ENCODE measurements at places on chromosomes 12 and 14.

DNA sequence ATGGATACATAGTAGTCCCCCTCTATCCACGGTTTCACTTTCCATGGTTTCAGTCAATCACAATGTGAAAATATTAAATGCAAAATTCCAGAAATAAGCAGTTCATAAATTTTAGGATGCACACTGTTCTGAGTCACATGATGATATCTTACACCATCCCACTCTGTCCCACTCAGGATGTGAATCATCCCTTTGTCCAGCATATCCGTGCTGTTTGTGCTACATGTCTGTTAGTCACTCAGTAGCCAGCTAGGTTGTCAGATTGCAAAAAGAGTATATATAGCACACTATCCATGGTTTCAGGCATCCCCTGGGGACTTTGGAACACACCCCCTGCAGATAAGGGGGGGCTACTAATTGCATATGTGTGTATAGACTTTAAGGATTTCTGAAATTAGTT lies 8.1 kb upstream of the NAA30 start:
- DNase-seq, result no peak

DNA sequence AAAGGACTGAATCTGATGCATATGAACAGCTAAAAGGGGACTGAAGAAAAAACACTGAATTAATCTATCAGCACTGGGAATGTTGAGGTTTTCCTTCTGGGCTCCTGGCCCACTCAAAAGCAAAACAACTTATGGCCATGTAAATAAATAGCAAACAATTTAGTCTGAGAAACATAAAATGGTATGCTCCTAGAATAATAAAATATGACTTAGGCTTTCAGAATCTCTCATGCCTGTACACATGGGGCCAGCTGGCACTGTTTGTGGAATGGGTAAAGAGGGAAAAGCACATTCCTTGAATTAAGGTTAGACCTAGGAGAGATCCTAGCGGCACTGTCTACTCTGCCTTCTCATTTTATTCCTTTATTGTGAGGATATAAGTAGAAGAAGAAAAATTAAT lies 6.2 kb downstream of the KLHDC2 start:
- no peak for DNase-seq

- DNase-seq, result no peak
Observed at GRCh38 chr12:5780536-5780935, 164.5 kb downstream of the ANO2 start.

DNA sequence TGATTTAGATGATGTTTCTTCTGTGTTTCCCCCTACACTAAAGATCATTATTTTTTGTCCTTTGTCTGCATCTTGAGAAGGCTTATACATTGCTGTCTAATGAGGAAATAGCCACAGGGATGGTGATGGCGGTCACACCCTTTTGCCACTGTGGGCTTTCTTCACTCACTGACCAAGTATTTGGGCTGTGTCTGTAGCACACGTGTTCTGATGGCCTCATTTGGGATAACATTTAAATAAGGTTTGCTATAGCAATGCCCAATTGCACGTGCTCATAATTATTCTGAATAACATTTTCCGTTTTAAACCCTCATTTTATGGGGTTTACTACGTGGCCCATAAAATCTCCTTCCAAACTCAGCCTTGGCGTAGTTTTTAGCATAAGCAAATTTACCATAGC lies 230.3 kb upstream of the PRICKLE1 start:
- no peak for DNase-seq

- no peak for DNase-seq
Observed at GRCh38 chr12:65728455-65728847, 95.8 kb upstream of the HMGA2 start.

DNA sequence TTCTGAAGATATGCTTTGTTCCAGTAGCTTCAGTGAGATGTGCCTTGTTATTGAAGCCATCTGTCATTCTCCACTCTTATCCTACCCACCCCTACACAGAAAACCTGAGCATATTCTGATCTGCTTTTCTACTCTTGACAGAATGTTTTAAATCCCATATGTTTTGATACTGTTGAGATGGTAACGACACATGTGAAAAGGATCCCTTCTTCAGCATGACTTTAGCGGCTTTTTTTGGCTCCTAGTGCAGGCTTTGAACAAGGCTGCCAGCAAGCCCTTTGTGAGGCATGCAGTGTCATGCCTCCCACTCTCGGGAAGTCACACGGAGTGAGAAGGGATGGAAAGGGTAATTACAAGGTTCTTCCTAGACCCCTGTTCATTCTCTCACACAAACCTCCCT lies 228.8 kb upstream of the RGS6 start:
- no peak for DNase-seq

DNA sequence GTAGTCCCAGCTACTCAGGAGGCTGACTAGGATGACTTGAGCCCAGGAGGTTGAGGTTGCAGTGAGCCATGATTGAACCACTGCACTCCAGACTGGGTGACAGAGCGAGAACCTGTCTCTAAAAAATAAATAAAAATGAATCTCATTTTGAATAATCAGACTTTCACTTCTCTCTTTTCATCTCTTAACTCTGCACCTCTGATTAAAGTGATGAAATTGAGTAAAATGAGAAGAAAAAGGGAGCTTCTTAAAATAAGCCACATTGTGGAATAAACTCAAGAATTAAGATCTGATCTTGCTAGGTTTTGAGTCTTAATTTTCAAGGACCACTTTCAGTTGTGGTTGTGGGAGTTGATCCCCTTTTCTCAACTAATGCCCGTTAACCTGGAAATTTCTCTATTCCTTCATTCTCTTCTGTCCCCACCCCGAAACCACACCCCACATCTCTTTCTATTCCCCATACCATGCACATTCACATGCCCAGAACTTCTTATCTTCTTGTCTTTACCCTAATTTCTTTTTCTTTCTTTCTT lies 70.9 kb upstream of the ETV6 start:
- DNase-seq, result no peak

DNA sequence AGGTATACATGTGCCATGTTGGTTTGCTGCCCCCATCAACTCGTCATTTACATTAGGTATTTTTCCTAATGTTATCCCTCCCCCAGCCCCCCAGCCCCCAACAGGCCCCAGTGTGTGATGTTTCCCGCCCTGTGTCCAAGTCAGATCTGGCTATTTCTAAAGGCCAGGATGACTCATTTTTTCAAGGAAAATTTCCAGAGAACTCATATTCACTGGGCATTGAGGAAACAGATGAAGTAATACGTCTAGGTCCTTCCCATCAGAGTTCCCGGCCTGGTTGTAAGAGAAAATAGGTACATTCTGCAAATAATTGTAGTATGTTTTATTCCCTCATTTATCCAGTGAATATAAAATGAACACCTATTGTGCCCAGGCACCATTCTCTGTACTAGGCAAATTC lies 345.2 kb downstream of the BCL11B start:
- no peak for DNase-seq

GRCh38 chr12:53325511-53326061 lies 4.2 kb upstream of the AAAS start:
- no peak for DNase-seq

DNA sequence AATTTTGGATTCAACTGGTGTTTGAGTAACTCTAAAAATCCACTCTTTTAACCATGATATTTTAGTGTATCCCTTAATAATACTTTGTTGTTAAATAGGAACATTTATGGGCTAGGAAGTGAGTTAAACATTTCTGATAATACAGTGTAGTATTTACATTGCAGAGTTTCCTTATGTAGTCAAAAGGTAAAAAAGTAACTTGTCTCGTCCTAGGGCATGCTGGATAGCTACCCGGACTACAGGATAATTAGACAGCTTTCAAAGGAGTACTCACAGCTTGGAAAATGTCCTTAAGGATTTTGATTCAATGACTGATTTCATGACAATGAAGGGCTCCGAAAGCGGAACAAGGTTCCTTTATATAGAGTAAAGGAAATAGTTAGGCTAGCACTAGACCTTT lies 14.5 kb upstream of the KITLG start:
- DNase-seq, result no peak

GRCh38 chr14:76541594-76542219 lies 165.8 kb downstream of the ESRRB start:
- DNase-seq, result no peak

GRCh38 chr14:68293404-68293803 lies 473.8 kb downstream of the RAD51B start:
- no peak for DNase-seq

GRCh38 chr14:103142721-103143302 lies 19.6 kb downstream of the TNFAIP2 start:
- no peak for DNase-seq

Measured in NCI-H2029 (cell line).